ENCODE measurements at places on chromosomes 16 and 17.
A peak's percentile ranks its signal among the peaks of the same experiment; 100 is the strongest.

GRCh38 chr17:27284811-27285415 lies 9.0 kb upstream of the WSB1 start:
- no peak overlapping the region for H3K27ac ChIP-seq
- DNase-seq, result no peak
- H3K27me3 ChIP-seq, result no peaks in the 10 kb centered on the region
- peaks cover 15% of the 10 kb centered on the region for H3K4me1 ChIP-seq
- no peak overlapping the region for H3K4me3 ChIP-seq

GRCh38 chr16:49129935-49130334 lies 151.7 kb downstream of the CBLN1 start:
- no peak overlapping the region for H3K4me3 ChIP-seq
- H3K4me1 ChIP-seq, result no peaks in the 10 kb centered on the region
- H3K27ac ChIP-seq, result no peak overlapping the region

- H3K27me3 ChIP-seq, result no peaks in the 10 kb centered on the region
- no peak overlapping the region for H3K27ac ChIP-seq
- no peak overlapping the region for H3K4me3 ChIP-seq
- H3K4me1 ChIP-seq, result no peaks in the 10 kb centered on the region
- no peaks in the 10 kb centered on the region for H3K36me3 ChIP-seq
- DNase-seq, result no peak
Observed at GRCh38 chr17:72111336-72111923, 9.4 kb upstream of the SOX9 start.

DNA sequence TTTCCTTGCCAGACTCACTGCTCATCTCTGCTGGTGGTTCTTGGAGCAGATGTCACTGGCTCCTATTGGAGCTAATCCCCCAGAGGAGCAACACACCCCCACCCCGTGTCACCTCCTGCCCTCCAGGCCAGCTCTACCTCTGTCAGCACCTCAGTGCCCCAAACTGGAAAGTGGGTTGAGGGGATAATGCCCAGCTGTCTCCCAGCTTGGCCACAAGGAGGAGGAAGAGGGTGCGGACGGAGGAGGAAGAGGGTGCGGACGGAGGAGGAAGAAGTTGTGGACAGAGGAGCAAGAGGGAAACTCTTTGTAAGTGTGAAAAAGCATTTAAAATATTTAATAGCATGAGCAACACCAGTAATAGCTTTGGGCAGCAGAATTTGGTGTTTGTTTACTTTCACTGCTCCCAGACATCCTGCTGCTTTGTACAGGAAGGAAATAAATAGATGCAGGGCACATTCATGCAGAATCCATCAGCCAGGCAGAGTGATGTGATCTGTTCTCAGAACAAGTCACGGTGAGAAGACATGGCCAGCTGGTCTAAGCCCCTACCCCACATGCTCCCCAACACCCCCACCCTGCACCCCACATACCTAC lies 82.5 kb downstream of the C17orf67 start:
- no peak overlapping the region for H3K27ac ChIP-seq
- no peaks in the 10 kb centered on the region for H3K36me3 ChIP-seq
- DNase-seq, result no peak
- no peaks in the 10 kb centered on the region for H3K4me1 ChIP-seq
- H3K4me3 ChIP-seq, result no peak overlapping the region

DNA sequence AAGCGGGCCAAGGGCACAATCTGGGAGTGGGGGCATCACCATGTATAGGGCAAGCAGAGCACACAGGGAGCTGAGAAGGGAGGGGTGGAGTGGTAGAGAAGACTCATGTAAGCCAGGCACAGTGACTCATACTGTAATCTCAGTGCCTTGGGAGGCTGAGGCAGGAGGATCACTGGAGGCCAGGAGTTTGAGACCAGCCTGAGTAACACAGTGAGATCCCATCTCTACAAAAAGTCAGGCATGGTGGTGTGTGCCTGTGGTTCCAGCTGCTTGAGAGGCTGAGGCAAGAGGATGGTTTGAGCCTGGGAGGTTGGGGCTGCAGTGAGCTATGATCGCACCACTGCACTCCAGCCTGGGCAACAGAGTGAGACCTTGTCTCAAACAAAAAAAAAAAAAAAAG lies 40.8 kb downstream of the ARHGAP27 start:
- no peak overlapping the region for H3K27ac ChIP-seq
- DNase-seq, result no peak
- H3K4me1 ChIP-seq, result no peaks in the 10 kb centered on the region
- no peak overlapping the region for H3K4me3 ChIP-seq
- H3K27me3 ChIP-seq, result peaks cover 34% of the 10 kb centered on the region

DNA sequence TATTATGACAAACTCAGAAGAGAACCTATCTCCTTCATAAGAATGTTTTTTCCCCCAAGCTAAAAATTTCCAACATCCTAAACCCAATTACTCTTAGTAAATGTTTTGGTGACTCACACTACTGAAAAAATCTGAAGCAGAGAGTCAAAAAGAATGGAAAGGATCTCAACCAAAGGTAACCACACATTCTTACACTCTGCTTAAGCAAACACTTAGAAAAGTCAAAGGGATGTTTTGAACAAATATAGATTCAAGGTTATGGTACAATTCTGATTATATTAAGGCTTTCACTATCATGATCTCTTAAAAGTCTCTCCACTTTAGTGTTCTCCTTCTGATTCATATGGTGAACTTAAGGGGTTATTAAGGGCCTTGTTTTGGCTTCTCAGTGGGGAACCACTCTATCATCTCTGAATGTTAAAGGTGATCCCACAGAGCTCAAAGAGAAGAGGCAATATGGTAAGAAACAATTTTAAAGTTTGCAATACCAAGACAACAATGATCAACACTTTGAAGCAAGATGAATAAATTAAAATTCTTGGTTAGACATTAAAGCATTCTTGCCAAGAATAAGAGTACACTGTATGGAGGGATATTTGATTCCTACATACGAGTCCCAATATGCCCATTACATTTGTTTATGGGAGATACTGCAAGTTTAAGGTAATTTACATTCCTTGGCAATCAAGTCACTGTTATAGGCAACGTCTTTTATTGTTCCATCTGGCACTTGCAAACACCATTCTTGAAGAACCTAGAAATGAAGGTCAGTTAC lies 69.2 kb downstream of the CDC27 start:
- no peak overlapping the region for H3K4me3 ChIP-seq
- no peak for DNase-seq
- no peaks in the 10 kb centered on the region for H3K4me1 ChIP-seq
- H3K27me3 ChIP-seq, result no peaks in the 10 kb centered on the region
- H3K27ac ChIP-seq, result no peak overlapping the region

DNA sequence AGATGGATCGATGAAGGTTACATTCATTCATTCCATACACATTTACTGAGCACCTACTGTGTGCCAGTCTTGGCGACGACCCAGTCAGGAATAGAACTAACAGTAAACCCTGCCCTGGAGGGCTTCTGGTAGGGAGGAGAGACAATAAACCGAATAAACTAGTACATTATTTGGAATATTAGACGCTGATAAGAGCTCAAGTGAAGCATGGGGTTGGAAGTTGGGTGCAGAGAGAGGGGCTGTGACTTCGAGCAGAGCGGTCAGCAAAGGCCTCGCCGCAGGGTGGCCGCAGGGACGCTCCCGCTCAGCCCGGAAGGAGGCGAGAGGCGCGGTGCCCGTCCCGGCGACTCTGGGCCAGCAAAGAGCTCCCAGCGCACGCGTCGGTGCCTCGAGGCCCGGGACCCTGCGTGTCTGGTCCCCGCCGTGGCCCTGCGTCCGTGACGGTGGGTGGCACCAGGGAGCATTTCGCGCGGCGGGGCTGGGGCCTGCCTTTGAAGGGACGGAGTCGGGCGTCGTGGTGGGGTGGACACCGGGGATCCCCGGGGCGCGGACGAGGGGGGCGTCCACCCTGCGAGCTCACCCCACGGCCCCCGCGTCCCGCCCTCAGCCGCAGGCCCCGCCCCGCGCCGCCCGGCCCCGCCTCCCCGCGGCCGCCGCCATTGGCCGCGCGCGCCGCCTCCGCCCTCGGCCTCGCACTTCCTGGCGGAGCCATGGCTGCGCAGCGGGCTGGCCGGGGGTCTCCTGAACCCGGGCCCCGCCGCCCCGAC lies at the start of gene KLHL36:
Gene KLHL36, plus strand, starts transcription at position 684 of the 767 bp plus-strand sequence. CDS start 2,357 bp downstream, outside the sequence.
- no peaks in the 10 kb centered on the region for H3K27me3 ChIP-seq
- H3K27ac ChIP-seq, result peak within 1 kb of the TSS; percentile 92
- H3K36me3 ChIP-seq, result peaks cover 5% of the 10 kb centered on the region
- peak; percentile 38 for DNase-seq
- peaks cover 22% of the 10 kb centered on the region for H3K4me1 ChIP-seq
